ENCODE measurements at places on chromosomes 5 and 9.
A peak's percentile ranks its signal among the peaks of the same experiment; 100 is the strongest.

GRCh38 chr5:37768371-37768770 is 71.5 kb downstream of the GDNF start:
- DNase-seq: no peak

DNA sequence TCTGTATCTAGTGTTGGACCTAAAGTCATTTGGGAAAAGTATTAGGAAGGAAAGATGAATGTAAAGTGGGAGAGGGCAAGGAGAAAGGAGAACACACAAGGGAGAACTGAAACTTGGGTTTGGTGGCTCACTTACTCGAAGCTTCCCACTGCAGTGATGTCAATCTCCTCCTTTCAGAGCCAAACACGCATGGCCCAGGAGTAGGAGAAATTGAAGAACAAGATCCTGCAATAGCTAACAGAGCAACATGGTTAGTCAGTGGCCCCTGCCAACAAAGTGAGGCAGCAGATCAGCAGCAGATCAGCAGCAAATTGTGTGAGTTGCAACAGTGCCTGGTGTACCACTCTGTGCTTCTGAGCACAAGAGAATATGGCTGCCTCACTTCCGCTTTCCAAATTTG is 366.4 kb downstream of the PSAT1 start:
- no peak for DNase-seq

DNA sequence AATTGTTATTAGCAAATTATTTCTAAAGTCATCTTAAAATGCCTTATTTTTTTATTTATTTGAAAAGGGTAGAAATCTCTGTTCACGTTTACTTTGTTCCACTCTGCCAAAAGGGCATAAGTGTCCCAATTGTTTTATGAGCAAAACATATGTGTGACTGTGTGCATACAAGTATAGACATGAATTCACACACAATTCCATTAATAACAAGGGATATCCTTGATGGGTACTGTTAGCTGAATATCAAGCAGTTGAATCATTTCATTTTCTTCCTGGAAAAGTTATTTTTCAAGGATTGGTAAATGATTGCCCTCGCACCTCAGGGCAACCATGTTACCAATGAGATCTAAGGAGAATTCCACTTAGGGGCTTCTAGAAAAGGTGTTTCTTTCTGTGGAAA is 92.1 kb upstream of the TAF11L2 start:
- DNase-seq: no peak

- no peak for DNase-seq
Observed at GRCh38 chr9:98554752-98555151, 154.0 kb downstream of the GABBR2 start.

DNA sequence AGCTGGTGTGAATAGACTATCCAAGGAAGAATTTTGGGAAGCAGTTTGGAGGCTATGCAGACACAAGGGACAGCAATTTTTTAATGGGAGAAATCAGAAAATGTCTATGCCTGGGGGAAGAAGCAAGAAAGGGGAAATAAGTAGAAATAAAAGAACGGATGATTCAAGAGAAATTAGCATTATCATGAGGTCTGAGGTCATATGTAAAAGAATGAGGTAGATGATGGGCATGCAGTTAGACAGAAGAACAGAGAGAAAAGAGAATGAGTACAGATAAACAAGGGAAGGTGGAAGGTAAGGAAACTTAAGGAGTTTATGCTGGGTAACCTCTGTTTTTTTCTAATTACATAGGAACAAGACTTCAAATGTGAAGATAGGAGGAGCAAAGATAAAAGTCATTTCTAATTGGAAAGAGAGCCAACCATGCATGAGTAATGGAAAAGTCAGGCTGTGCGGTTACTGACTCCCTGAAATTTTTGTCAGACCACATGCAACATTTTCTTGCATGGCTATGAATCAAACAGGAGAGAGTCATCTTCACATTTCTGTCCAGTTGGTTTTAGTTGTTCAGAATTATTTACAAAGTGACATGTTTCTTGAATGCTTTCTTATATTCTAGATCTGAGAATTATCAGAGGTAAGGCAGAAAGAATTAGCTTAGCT is 101.0 kb upstream of the PIK3R1 start:
- DNase-seq: peak; percentile 55

DNA sequence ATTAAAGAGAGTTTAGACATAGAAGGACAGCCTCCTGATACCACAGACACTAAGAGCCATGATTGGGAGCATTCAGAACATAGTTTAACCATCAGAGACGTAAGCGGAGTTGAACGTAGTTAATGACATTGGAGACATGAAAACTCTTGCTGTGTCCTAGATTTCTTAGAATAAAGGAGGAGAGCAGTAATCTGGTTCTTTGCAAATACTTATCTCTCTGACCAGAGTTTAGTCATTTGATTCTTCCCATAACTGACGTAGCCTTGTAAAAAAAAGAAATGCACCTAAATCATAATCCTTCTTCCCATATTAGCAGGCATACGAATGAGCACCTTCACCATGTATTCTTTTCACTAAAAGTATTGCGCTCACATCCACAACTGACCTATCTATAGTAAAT is 433.3 kb upstream of the SMC2 start:
- no peak for DNase-seq

GRCh38 chr5:42878041-42878440 is 66.3 kb upstream of the SELENOP start:
- DNase-seq: no peak

- no peak for DNase-seq
Observed at GRCh38 chr9:78575771-78576170, 278.8 kb downstream of the PSAT1 start.

- no peak for DNase-seq
Observed at GRCh38 chr5:2256691-2257280, 374.1 kb upstream of the IRX4 start.

DNA sequence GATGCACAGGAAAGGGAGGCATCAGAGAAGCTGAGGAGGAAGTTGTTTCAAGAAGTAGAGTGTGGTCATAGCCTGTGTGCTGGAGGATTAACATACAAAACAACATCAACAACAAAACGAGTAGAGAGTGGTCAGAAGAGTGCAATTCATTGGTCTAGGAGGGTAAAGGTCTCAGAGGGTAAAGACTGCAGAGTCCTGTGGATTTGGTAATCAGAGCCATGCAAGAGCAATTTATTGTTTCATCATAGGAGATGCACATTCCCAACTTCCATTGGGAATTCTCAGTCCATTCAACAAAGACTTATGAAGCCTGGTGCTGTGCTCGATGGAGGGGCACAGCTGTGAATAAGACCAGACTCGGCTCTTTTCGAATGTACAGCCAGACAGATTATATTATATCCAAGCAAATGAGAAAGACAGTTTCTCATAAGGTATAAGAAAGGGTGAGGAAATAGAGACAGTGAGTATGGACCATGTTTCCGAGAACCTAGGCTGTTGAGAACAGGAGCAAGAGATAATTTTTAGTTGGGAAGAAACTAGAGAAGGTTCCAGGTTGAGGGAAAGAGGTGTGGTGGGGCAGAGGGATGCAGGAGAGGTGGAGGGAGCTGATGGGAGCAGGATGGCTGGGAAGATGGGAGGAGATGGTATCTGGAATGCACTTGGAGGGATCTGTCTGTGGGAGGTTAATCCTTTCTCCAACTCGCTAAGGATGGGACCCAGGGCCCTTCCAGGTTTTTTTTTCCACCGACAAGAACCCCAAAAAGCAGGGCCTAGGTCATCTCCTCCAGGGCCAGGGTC is 7.9 kb upstream of the MYORG start:
- no peak for DNase-seq

DNA sequence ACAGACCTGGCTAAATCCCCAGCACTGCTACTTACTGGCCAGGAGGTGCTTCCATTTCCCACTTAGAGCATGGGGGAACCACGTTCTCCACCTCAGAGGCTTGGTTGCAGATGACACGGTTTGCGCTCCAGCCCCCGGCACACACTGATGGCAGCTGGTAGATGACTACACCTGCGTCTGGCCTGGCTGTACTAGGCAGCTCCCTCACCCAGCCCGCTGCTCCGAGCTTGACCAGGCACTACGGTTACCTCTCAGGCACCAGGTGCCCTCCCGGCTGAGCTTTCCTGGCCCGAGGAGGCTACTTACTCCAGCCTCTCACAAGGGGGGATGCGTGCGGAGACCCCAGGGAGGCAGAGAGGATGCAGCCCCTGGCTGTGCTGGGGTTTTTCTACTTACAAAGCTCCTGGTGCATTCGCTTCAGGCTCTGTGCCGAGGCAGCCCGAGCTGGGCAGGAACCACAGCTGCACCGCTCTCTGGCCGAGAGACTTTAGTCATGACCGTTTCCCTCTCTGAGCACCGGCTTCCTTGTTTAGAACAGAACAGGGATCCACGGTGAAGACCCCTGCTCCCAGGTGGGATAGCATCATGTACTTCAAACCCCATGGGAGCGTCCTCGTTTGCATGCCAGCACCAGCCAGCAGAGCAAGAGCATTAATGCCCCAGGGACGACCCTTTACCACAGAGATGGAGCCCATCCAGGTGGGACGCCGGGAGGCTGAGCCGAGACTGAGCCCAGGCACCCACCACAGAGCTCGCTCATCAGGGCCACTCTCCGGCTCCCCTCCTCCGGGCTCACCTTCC is 7.6 kb upstream of the GBGT1 start:
- DNase-seq: no peak

- DNase-seq: no peak
Observed at GRCh38 chr9:78808048-78808447, 511.1 kb downstream of the PSAT1 start.

- DNase-seq: no peak
Observed at GRCh38 chr5:57456531-57457135, 26.0 kb downstream of the ACTBL2 start.

DNA sequence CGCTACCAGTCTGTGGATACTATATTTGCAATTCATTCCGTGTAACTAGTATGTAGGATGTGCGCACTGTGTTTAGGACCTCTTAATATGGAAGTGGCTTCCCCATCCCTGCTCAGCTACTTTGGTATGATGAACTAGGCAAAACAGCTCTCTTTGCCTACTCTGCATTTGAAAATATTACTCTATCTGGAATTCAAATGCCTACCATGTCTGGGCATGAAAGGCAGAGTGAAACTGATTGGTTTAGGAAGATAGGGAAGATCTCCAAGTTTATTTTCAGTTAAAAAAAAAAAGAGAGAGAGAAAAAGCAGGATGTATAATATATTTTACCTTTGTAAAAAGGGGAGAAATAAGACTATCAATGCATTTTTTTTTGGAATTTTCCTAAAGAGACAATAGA is 74.1 kb upstream of the ELL2 start:
- DNase-seq: no peak

DNA sequence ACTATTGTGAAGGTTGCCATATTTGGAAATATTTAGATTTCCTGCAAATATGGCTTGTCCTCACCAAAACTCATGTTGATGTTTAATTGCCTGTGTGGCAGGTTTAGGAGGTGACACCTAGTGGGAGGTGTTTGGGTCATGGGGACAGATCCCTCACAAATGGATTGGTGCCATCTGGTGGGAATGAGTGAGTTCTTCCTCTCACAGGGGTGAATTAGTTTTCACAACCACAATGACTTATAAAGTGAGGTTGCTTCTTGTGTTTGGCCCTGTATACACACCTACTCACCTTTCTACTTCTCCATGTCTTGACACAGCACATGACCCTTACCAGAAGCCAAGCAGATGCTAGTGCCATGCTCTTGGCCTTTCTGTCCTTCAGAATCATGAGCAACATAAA is 41.1 kb downstream of the ISOC1 start:
- DNase-seq: no peak

- DNase-seq: no peak
Observed at GRCh38 chr5:136190904-136191303, 2.1 kb downstream of the SMIM32 start.

DNA sequence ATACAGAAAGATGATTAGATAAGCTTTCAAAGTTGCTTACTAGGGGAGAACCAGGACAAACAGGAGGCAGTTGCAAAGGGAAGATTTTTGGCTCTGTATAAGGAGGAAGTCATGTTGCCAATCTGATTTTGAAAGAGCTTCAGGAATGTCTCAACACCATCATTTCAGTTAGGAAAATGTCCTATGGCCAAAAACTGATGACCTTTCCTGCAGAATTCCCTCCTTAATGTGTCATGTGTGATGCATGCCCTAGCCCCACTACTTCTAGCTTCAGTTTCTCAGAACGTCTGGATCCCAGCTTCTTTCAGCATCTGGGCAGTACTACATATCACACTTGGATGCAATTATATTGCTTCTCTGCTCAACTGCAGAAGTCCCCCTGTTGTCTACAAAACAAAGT is 211.5 kb upstream of the NREP start:
- no peak for DNase-seq

DNA sequence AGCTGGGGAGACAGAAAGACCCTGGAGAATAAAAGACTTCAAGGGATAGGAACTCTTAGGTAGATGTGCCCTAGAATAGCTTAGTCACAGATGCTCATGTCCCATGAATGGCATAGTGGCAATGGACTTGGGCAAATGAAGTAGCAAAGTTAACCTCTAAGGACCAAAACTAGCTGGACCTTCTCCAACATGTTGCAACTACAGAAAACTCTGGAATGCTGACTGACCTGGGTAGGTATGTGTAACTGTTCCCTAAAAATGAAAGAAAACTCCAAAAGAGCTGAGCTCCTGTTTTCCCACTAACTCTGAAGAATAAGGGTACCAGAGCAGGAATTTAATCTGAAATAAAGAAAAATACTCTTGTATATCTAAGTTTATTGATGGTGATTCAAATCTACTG is 12.5 kb upstream of the LPAR1 start:
- no peak for DNase-seq

All from astrocyte of the cerebellum (primary cell).